ENCODE measurements at places on chromosomes 5 and 9.

- no peak for DNase-seq
These were observed 12.3 kb upstream of the C5orf24 start for GRCh38 chr5:134833340-134834032.

GRCh38 chr9:93305497-93306020, 121.6 kb downstream of the WNK2 start:
- DNase-seq: no peak

- DNase-seq: no peak
These were observed 220.3 kb upstream of the IER5L start for GRCh38 chr9:129398101-129398960.

DNA sequence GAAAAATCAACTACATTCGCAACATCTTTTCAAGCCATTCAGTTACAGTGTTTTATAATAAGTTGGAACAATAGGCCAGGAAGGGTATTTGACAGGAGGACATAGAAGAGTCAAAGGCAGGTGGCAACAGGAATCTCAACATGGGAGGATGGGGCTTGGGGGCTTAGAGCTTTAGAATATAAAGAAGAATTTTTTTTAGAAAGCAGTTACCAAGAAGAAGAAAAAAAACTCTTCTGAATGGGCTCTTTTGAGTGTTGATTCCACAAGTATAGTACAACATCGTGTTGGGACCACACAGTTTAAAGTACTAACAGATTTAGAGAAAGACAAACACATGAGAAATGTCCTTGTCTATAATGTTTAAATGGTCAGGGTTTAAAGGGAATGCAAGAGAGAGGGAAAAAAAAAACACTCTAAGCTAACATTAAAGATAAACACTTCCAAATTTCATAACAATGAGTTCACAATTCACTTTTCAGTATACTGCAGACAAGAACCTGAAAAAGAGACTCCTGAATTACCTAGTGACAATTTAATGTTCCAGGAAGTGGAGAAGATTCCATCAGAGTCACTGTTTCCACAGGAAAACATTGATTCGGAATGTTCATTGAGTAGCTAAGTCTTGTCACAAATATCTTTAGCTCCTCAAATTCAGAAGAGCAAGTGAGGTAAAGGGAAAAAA, 282.3 kb downstream of the DEPDC1B start:
- no peak for DNase-seq

- DNase-seq: no peak
These were observed 376.9 kb downstream of the SEMA5A start for GRCh38 chr5:9168791-9169556.

GRCh38 chr5:169921949-169922348, 58.3 kb downstream of the INSYN2B start:
- DNase-seq: no peak

DNA sequence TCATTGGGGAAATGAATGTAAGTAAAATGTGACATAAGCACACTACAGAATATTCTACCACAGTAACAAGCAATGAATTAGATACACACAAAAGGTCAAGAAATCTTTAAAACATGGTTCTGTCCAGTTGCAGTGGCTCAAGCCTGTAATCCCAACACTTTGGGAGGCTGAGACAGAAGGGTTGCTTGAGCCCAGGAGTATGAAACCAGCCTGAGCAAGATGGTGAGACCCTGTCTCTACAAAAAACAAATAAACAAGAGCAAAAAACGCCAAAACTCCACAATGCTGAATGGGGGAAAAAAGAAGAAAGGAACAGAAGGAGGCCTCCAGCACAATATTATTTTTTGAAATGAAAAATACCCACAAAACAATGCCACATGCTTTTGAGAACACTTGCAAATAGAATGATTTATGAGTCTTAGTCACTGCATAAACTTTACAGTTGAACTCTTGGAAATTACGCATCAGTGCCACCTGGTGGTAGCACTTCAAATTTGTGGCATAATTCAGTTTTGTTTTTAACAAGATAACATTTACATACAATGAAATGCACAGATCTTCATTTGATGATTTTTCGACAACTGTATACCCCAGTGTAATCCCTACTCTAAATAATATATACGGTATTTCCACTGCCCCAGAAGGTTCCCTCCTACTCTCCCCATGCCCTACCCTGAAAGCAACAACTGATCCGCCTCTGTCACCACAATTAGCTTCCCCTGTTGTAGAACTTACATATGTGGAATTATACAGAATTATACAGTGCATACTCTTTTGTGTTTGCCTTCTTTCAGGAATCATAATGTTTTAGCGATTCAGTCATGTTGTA, 14.4 kb upstream of the SPINK4 start:
- peak; percentile 60 for DNase-seq

- DNase-seq: peak; percentile 55
These were observed 17.1 kb upstream of the NRARP start for GRCh38 chr9:137319011-137319738.

DNA sequence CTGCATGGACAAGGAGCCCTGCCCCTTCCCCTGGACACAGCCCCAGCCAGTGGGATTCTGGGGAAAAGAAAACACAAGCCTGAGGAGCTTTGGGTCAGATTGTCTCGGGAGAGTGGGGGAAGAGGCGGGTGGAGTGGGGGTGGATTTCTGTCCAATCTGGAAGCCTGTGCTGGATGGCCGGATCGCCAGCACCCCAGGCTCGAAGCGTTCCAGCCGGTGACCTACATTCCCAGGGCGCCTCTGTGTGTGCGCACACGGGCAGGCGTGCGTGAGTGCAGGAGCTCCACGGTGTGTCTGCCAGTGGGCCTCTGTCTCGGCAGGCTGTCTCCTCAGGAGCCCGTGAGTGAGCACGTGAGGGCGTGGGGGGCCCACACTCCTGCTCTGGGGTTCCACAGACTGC, 74.3 kb upstream of the DAB2IP start:
- no peak for DNase-seq

Measured in RCC 7860 (cell line).